ENCODE measurements at places on chromosomes 11 and 22.

- no peak for DNase-seq
Measured at GRCh38 chr22:37059876-37060449, 8.4 kb downstream of the KCTD17 start.

- DNase-seq: no peak
Measured at GRCh38 chr22:20141186-20142077, 9.4 kb downstream of the CCDC188 start.

DNA sequence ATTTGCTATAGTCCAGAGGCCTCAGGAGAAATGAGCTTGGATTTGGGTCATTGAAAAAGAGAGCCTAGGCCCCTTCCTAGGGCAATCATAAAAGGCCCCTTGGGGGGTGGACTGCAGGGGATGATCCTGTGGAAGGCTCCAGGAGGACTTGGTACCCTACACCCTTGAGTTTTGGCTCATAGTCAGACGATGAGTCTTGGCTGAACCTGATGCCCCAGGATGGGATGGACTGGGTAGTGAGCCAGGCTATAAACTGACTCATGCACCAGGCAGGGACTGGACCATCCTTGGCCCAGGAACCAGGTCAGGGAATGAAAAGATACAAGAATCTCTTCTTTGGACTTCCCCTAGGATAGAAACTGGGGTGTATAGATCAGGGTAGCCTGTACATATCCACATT lies 54.2 kb downstream of the NAV2 start:
- no peak for DNase-seq

GRCh38 chr11:394034-394857 lies at the start of gene PKP3:
TSS of gene PKP3 (plus strand) at chr11:394209. CDS start at chr11:394293, 84 bp downstream.
- no peak for DNase-seq

DNA sequence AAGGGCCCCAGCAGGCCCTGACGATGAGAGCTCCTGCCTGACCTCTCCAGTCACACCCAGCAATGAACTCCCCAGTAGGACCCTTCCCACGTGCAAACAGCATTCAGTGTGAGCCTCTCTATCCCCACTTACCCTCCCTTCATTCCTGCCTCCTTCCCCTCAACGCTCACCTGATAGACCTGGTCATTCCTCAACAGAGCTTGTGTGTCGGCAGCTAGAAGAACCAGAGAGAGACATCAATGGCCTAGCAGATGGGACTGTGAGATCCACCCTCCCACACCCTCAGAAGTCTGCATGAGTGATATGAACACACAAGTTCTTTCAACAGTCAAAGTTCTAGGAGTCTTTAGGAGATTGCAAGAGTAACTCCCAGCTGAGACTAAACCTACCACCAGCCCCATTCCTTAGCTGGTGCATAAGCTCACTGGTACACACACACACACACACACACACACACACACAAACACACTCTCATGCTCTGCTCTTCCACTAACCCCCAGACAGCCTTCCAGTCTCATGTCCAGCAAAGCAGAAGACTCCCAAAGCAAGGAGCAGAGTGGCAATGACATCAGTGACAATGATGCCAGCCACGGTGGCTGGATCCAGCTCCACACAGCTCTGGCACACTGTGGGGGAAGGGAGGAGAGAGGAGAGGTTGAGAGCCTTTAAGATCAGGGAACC lies 3.1 kb downstream of the CD3D start:
- no peak for DNase-seq

Measured in left renal pelvis (tissue), 4 donors.